Activated CD8-positive, alpha-beta T cell treated with anti-CD3 and anti-CD28 coated beads, Interleukin-2, amount 10 ng/mL, durations not matched to agents 7 days and 5 days (primary cell): ENCODE measurements at places on chromosomes 1 and 21. TPM values are rescaled to one million over a fixed set of nuclear protein-coding genes. Genes with fewer than 3 reads are reported as not detected.

- peaks cover 74% of the 10 kb centered on the region for H3K4me1 ChIP-seq
- peak overlapping the region; percentile 53 for H3K4me3 ChIP-seq
- H3K27ac ChIP-seq: peak overlapping the region; percentile 39
Measured at GRCh38 chr1:154404511-154404931, 622 bp upstream of the IL6R start.

DNA sequence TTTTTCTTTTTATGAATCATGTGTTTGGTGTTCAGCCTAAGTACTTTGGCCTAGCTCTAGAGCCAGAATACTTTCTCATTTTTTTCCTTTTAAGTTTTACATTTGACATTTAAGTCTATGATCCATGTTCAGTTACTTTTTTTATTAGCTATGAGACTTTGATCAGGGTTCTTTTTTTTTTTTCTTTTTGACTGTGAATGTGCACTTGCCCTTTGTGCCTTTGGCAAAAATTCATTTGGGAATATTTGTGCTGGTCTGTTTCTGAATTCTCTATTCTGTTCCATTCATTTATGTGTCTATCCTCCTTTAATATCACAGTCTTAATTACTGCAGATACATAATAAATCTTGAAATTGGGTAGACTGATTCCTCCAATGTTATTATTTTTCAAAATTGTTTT, 93.8 kb downstream of the MAP3K21 start:
- DNase-seq: no peak
- H3K4me3 ChIP-seq: no peak overlapping the region
- H3K27me3 ChIP-seq: peaks cover 26% of the 10 kb centered on the region
- H3K36me3 ChIP-seq: no peaks in the 10 kb centered on the region
- no peaks in the 10 kb centered on the region for H3K4me1 ChIP-seq

- H3K4me3 ChIP-seq: no peak overlapping the region
- no peak for DNase-seq
- H3K27ac ChIP-seq: no peak overlapping the region
- H3K36me3 ChIP-seq: no peaks in the 10 kb centered on the region
- no peaks in the 10 kb centered on the region for H3K4me1 ChIP-seq
Measured at GRCh38 chr1:61225478-61225877, 143.1 kb downstream of the NFIA start.

- H3K27me3 ChIP-seq: no peaks in the 10 kb centered on the region
- H3K36me3 ChIP-seq: peaks cover 68% of the 10 kb centered on the region
- peaks cover 38% of the 10 kb centered on the region for H3K4me1 ChIP-seq
- H3K4me3 ChIP-seq: peak overlapping the region; percentile 51
- peak; percentile 28 for DNase-seq
Measured at GRCh38 chr1:63651161-63651701, 58.0 kb downstream of the PGM1 start.

- no peak for DNase-seq
- no peaks in the 10 kb centered on the region for H3K4me1 ChIP-seq
- peaks cover 8% of the 10 kb centered on the region for H3K36me3 ChIP-seq
- no peak overlapping the region for H3K27ac ChIP-seq
Measured at GRCh38 chr1:200638073-200638472, 17.5 kb upstream of the KIF14 start.

DNA sequence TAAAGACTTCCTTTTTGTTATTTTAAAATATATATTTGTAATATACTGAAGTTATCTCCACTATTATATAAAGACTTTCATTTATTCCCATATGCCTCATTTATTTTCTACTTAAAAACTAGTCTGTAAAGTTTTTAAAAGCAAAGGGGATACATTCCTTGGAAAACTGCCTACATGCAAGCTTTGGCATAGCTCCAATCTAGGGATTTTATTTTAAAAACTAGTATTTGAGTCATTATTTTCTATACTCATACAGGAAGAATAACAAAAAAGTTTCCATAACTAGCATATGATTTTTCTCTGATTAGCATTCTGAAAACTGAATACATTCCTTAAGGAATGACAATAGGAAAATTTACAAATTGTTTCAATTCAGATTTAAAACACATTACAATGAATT, 88.9 kb downstream of the COL24A1 start:
- no peak for DNase-seq
- no peak overlapping the region for H3K4me3 ChIP-seq
- H3K36me3 ChIP-seq: no peaks in the 10 kb centered on the region
- no peaks in the 10 kb centered on the region for H3K4me1 ChIP-seq

GRCh38 chr1:56904663-56905397, 50.2 kb downstream of the C8A start:
- DNase-seq: no peak
- no peaks in the 10 kb centered on the region for H3K4me1 ChIP-seq
- H3K36me3 ChIP-seq: no peaks in the 10 kb centered on the region

DNA sequence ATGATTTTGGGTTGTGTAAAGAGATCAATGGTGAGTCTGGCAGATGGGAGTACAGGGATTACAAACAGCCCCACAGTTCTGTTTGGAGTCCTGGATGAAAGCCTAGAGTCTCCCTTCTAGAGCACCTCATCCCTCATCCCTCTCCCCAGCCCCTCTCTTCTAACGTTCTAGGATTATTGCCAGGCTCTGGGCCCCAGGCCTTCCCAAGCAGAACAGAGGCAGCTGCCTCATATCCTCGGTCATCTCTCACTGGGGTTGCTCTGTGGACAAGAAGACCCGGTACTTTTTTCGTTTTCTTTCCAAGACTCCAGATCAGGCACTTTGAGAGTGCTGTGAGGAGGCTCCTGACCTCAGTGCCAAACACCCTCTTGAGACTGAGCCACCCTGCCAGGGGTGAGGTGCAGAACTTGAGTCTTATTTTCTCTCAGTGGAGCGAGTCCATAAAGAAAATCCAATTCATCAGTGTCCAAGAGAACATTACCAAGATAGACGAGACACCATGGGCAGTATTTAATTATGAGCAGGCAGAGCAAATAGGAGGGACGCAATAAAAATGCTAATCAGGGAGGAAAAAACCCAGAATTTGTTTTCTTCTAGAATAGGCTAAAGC, 17.1 kb upstream of the KCND3 start:
- no peak overlapping the region for H3K4me3 ChIP-seq
- DNase-seq: no peak

DNA sequence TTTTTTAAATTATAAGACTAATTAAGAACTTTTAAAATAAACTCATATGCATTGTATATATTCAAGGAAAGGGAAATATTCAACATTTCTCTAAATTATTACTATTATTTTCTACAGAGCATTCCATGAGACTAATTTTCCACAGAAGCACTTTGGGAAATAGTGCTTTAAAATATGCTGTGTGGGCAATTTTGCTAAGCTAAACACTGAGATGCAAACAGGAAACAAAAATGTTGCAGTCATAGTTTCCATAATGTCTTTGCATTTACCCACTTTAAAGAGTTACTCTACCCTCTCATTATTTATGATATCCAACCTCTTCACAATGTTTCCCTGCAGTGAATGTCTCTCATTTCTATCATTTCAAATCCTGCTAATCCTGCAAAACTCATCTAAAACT, 269.6 kb upstream of the BEND5 start:
- no peaks in the 10 kb centered on the region for H3K4me1 ChIP-seq
- H3K36me3 ChIP-seq: no peaks in the 10 kb centered on the region

DNA sequence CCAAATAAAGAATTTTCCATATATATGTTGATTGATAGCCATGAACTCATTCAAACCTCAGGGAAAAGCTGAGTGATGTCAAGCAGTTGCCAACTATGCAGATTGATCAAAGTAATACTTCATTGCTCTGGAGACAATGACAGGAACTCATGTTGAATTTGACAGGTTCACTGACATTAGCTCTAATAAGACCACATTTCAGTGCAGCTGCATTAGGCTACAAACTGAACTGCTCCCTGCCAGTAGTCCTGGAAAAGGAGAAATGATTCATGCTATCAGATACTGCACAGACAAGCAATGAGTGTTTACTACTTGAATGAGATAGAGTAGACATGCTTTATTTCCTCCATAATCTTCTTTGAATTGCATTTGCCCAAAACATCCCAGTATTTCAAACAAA, 948.4 kb downstream of the MRPL39 start:
- no peaks in the 10 kb centered on the region for H3K4me1 ChIP-seq
- H3K27me3 ChIP-seq: no peaks in the 10 kb centered on the region
- no peak for DNase-seq
- H3K27ac ChIP-seq: no peak overlapping the region
- H3K4me3 ChIP-seq: no peak overlapping the region

- H3K4me1 ChIP-seq: no peaks in the 10 kb centered on the region
- H3K27me3 ChIP-seq: no peaks in the 10 kb centered on the region
- no peak overlapping the region for H3K4me3 ChIP-seq
- DNase-seq: no peak
- no peaks in the 10 kb centered on the region for H3K36me3 ChIP-seq
Measured at GRCh38 chr1:189269011-189269410, 1208.7 kb downstream of the BRINP3 start.

DNA sequence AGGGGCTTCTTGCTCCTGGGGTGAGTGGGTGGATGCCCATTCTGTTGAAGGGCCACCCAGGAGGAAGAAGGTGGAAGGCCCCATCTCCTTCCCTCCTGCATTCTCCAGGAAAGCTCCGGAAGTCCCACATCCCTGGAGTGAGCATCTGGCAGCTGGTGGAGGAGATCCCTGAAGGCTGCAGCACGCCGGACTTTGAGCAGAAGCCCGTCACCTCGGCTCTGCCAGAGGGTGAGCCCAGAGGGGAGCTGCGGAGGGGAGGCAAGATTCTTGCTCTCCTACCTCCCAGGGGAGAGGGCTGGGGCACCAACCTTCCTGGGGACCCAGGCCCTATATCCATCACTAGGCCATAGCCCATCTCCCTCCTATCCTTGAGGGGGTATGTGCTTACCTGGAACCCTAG, 3.4 kb downstream of the IGFN1 start:
- no peak for DNase-seq
- no peak overlapping the region for H3K27ac ChIP-seq
- peaks cover 2% of the 10 kb centered on the region for H3K4me1 ChIP-seq

DNA sequence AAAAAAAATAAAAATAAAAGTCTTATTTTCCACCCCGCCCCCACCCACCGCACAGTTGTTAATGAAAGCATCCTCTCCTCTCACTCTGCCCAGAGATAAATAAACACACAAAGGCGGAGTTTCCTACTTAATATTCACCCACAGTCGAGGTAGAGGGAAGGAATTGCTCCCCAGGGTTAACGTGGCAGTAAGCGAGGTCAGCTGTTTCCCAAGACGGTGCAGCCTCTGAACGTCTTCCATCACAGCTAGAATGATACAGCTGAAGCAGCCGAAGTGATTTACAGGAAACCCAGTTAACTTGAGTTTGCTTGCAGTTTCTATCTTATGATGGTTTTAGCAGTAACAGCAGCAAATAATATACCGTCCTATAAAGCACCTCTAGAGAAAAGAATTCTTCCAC, 283.9 kb downstream of the PBX1 start:
- H3K27ac ChIP-seq: no peak overlapping the region
- no peaks in the 10 kb centered on the region for H3K4me1 ChIP-seq
- H3K27me3 ChIP-seq: no peaks in the 10 kb centered on the region

- no peaks in the 10 kb centered on the region for H3K36me3 ChIP-seq
- no peak overlapping the region for H3K27ac ChIP-seq
- H3K27me3 ChIP-seq: peaks cover 2% of the 10 kb centered on the region
- H3K4me3 ChIP-seq: no peak overlapping the region
- no peak for DNase-seq
Measured at GRCh38 chr1:225548140-225548857, 104.6 kb downstream of the ENAH start.

DNA sequence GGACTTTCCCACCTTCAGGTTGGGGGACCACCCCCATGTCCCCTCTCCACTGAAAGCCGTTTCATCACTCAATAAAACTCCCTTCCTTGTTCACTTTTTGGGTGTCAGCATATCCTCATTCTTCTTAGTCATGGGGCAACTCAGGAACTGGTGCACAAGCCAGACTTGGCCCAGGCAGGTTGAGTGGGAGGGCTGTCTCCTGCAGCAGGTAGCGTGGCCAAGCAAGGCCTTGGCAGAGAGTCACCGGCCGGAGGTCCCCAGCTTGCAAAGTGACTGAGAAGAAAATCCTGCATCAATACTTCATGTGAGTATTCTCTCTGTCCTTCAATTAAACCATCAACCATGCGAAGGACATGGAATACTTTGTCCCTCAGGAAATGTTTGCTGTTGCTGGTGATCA, 148.9 kb downstream of the RHOU start:
- DNase-seq: no peak
- H3K36me3 ChIP-seq: no peaks in the 10 kb centered on the region
- H3K27ac ChIP-seq: no peak overlapping the region
- H3K4me3 ChIP-seq: no peak overlapping the region
- H3K4me1 ChIP-seq: peaks cover 5% of the 10 kb centered on the region

- H3K4me3 ChIP-seq: no peak overlapping the region
- no peaks in the 10 kb centered on the region for H3K36me3 ChIP-seq
- peaks cover 9% of the 10 kb centered on the region for H3K27me3 ChIP-seq
- H3K27ac ChIP-seq: no peak overlapping the region
Measured at GRCh38 chr1:27955076-27955475, 4.7 kb upstream of the XKR8 start.

DNA sequence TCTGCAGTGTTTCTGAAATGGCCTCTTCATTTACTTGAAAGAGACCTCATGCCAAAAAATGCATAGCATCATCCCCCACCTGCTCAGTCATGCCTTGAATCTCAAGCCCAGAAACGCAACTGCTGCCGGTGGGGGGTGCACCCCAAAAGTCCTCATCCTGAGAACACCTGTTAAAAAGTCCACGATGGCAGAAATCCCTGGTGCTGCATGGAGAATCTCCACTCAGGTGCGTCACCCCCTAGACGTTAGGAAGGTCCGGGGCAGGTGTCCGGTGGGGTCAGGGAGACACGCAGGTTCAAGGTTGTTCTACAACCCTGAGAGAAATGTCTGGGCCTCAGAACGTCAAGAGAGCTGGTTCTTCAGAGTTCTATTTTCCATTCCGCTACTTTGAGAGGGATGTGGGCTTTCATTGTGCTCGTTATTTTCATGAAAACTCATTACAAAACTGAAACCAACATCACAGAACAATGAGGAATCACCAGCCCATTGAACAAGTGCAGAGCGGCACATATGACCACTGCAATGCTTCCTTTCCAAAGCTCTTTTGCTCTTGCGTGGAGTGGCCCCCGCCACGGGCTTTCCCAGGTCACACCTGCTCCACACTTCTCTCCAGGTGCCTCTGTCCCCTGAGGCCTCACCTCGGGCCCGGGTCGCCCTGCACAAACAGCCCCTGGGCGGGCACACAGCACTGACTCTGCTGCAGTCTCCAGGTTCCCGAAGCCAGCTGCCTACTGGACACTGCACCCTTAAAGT, 201.9 kb downstream of the TOMM20 start:
- no peaks in the 10 kb centered on the region for H3K27me3 ChIP-seq
- H3K4me3 ChIP-seq: peak overlapping the region; percentile 59
- peak overlapping the region; percentile 90 for H3K27ac ChIP-seq
- H3K36me3 ChIP-seq: no peaks in the 10 kb centered on the region
- DNase-seq: peak; percentile 66

- DNase-seq: no peak
- peaks cover 60% of the 10 kb centered on the region for H3K4me1 ChIP-seq
- no peaks in the 10 kb centered on the region for H3K27me3 ChIP-seq
- no peak overlapping the region for H3K27ac ChIP-seq
- peaks cover 72% of the 10 kb centered on the region for H3K36me3 ChIP-seq
Measured at GRCh38 chr1:88979054-88979748, 13.2 kb downstream of the KYAT3 start.

CYP4Z1 gene
- not detected for total RNA-seq

TMOD4 gene
- 2.2 TPM for total RNA-seq

TRNP1 gene
- total RNA-seq: not detected

HTR1D gene
- not detected for total RNA-seq

RBBP5 gene
- total RNA-seq: 22.0 TPM

AGMAT gene
- total RNA-seq: 10.4 TPM

S100A12 gene
- total RNA-seq: not detected

IL24 gene
- not detected for total RNA-seq

PSMA5 gene
- 174 TPM for total RNA-seq

LCE1F gene
- not detected for total RNA-seq

KCNE2 gene
- total RNA-seq: not detected

CLDN17 gene
- not detected for total RNA-seq

CRYBG2 gene
- 8.7 TPM for total RNA-seq

ARMH1 gene
- 88.4 TPM for total RNA-seq

VAV3 gene
- total RNA-seq: 5.2 TPM
